ENCODE measurements at places on chromosomes 2 and 18. TPM values are rescaled to one million over a fixed set of nuclear protein-coding genes. Genes with fewer than 3 reads are reported as not detected.

ATP6V1B1 gene
- total RNA-seq, result not detected

SLC9A2 gene
- total RNA-seq, result 0.05 TPM

RTP5 gene
- total RNA-seq, result not detected

MOGAT1 gene
- not detected for total RNA-seq

IL37 gene
- not detected for total RNA-seq

ACKR3 gene
- total RNA-seq, result 0.93 TPM

RUFY4 gene
- total RNA-seq, result not detected

TUBA4B gene
- total RNA-seq, result not detected

AQP12B gene
- not detected for total RNA-seq

SERPINB11 gene
- not detected for total RNA-seq

KCNJ3 gene
- total RNA-seq, result not detected

MYO1B gene
- 64.7 TPM for total RNA-seq

L3MBTL4 gene
- total RNA-seq, result 2.9 TPM

FHOD3 gene
- total RNA-seq, result not detected

IKZF2 gene
- total RNA-seq, result 1.2 TPM

ANKRD23 gene
- total RNA-seq, result not detected

SLC16A14 gene
- total RNA-seq, result 1.5 TPM

COLEC11 gene
- total RNA-seq, result not detected

ST8SIA5 gene
- not detected for total RNA-seq

RSAD2 gene
- 15.7 TPM for total RNA-seq

GLS gene
- 68.4 TPM for total RNA-seq

IL1F10 gene
- total RNA-seq, result not detected

DNAH7 gene
- not detected for total RNA-seq

INO80D gene
- total RNA-seq, result 5.2 TPM

PLEKHH2 gene
- 0.13 TPM for total RNA-seq

KCNF1 gene
- total RNA-seq, result 0.20 TPM

SPIRE1 gene
- 23.2 TPM for total RNA-seq

GTF2A1L gene
- total RNA-seq, result not detected

SATB2 gene
- 4.5 TPM for total RNA-seq

CLASP1 gene
- 38.6 TPM for total RNA-seq

RABL2A gene
- 2.1 TPM for total RNA-seq

CDH7 gene
- total RNA-seq, result not detected

EGR4 gene
- not detected for total RNA-seq

ADGRF3 gene
- 0.05 TPM for total RNA-seq

TMX3 gene
- total RNA-seq, result 37.9 TPM

Measured in mammary microvascular endothelial cell (primary cell).